ENCODE measurements at places on chromosomes 7 and 10. TPM values are rescaled to one million over a fixed set of nuclear protein-coding genes. Genes with fewer than 3 reads are reported as not detected.
A peak's percentile ranks its signal among the peaks of the same experiment; 100 is the strongest.

Gene RAMP3
- total RNA-seq: 33.8 TPM

Gene IFT22
- 26.5 TPM for total RNA-seq

- DNase-seq: peak; percentile 77
Observed at GRCh38 chr10:5942474-5942873, 34.9 kb downstream of the IL15RA start.

Gene INTS1
- total RNA-seq: 25.8 TPM

DNA sequence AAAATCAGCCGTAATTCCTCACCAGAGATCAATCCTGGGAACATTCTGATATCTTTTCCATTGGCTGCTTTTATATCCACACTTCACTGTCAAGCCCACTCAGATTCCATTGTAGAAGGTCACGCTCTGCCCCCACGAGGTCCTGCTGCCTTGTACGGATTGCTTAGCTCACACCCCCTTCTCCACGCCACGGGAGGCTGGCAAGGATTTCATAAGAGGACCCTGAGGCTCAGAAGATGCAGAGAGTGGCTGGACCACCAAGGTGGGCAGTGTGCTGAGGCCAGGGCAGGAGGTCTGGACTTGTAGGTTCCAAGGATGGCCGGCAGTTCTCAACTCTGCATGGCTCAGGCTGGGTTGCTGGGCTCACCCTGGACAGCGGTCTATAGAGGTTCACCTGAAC, 149.7 kb downstream of the RNF216 start:
- DNase-seq: no peak

Gene PTCD1
- total RNA-seq: 3.6 TPM

DNA sequence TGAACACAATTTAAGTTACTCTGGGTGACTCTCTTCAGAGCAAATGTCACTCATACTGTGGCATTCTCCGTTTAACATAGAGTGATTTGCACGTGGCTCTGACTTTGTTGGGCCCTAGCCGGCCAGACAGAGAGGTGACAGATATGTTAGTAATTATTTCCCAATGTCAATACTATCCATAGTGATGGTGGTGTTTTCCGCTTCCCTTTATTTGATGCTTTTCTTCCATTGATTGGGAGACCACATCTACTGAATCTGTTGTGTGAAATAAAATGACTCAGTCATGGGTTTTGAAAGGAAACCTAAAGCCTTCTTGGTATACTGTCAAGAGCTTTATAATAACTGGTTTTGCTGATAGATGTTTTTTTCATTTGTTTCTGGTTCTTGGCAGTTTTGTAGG, 7.4 kb downstream of the AVL9 start:
- no peak for DNase-seq

DNA sequence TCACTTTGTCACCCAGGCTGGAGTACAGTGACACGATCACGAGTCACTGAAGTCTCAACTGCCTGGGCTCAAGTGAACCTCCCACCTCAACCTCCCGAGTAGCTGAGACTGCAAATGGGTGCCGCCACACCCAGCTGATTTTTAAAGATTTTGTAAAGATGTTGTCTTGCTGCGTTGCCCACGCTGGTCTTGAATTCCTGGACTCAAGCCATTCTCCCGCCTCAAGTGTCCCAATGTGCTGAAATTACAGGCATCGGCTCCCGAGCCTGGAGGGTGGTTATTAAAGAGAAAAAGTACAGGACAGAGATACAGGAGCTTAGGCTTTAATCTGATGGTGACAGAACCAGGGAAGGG, 55.1 kb downstream of the KCTD7 start:
- no peak for DNase-seq

DNA sequence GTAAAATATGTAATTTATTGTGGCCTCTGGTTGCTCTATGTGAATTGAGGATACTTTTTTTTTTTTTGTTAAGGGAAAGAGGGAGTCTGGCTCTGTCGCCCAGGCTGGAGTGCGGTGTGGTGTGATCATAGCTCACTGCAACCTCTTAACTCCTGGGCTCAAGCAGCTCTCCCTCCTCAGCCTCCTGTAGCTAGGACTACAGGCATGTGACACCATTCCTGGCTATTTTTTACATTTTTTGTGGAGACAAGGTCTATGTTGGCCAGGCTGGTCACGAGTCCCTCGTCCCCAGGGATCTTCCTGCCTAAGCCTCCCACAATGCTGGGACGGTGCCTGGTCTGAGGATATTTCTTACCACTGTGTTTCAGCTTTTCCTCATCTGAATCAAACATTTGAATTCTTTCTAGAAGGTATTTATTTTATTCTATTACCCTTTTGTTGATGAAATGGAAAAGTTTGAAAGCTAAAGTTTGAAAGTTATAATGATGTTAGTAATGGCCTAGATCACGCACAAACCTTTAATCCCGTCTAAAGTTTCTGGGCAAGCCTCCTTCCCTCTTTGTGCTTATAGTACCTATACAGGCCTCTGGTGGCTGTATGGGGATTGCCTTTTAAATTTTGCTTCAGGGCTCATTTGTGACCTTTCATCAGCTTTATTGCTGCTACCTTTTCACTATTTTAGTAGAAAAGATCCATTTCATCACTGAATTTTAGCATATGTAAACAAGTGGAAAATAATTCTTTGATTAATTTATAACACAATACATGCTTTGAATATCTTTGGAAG, 2.0 kb downstream of the IFRD1 start:
- peak; percentile 65 for DNase-seq

Gene FGL2
- 13.0 TPM for total RNA-seq

DNA sequence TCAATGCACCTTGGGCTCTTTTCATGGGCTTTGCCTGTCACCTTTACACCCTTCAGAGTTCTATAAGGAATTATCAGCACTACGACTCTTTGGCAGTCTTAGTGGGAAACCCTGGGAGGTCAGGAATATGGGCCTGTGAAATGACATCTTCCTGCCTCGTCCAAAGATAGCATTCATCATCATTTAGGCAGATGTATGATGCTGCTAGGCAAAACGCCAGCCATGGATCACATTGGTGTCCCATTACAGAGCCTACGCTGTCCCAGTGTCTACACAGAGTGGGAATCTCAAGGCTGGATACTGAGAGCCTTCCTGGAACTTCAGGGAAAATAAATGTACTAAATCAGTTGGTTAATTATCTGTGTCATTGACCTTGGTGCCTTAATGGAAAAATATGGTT, 259.4 kb upstream of the CELF2 start:
- DNase-seq: no peak

Gene TRPV5
- total RNA-seq: not detected

DNA sequence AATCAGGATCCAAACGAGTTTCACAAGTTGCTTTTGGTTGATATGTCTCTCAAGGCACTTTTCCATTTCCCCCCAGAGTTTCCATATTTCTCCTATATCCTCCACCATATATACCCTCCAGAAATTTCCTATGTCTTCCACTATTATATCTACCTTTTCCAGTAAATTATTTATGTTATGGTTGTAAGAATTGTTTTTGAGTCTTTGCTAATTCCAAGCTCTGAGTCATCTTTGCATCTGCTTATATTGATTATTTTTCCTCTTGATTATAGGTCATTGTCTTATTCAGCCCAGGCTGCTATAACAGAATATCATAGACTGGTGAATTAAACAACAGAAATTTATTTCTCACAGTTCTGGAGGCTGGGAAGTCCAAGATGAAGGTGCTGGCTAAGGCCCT, 12.7 kb downstream of the TACC2 start:
- DNase-seq: no peak

DNA sequence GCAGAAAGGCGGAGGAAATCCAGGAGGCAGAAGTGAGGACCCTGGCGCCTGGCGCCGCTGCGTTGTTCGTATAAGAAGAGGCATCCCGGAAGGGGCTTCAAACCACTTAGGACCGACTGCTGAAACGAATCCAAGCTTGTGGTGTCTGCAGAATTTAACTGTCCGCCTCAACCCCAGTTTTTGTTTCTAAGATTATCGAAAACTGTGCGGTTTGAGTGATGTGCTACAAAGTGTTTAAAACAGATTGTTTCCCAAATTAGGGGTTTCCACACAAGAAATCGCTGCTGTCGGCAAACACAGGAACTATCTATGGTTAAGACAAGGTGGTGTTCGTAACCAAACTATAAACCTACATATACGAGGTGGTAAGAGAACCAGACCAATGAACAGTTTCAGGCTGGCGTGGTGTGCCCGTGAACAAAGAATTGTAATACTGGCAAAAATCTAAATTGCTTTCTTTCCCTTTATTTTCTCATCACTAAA, 835 bp upstream of the DGKI start:
- DNase-seq: no peak

DNA sequence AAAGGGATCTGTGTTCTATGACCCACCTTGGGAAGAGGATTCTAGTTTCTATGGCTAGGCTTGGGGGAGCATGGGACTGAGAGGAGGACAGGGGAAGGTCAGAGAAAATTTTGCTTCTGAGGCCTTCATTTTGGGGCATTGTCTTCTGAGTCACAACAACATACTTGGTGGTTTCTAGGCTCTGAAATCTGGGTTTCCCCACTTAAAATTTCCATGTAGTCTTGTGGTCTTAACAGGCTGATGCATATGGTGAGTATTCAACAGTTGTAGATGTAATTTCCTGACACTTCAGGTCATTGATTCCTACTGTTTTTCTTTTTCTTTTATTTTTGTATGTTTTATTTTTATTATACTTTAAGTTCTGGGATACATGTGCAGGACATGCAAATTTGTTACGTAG, 88.5 kb downstream of the ANKRD7 start:
- no peak for DNase-seq

Gene ELOVL3
- total RNA-seq: not detected

Gene TPK1
- total RNA-seq: 5.0 TPM

Measured in Right ventricle myocardium inferior (tissue), 1 donor.